ENCODE measurements at places on chromosomes 2 and 18.

- DNase-seq = no peak
Measured at GRCh38 chr2:38439863-38440262, 62.8 kb upstream of the ATL2 start.

DNA sequence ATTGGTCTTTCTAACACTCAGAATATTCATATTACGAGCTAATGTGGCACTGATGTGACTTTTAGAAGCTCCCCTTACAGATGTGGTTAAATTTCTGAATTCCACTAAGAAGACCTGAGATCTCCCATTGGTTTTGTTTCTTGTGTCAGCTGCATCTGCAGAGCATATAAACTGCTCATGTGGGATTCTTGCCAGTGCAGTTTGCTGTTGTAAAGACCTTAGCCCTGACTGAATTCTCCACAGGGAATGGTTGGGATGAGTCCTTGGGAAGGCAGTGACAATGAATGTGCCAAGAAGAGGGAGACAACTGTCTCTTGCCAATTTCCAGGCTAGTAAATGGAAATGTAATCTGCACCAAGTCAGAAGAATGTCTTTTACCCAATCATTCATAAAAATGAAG, 94.1 kb downstream of the PTPRM start:
- DNase-seq = no peak

DNA sequence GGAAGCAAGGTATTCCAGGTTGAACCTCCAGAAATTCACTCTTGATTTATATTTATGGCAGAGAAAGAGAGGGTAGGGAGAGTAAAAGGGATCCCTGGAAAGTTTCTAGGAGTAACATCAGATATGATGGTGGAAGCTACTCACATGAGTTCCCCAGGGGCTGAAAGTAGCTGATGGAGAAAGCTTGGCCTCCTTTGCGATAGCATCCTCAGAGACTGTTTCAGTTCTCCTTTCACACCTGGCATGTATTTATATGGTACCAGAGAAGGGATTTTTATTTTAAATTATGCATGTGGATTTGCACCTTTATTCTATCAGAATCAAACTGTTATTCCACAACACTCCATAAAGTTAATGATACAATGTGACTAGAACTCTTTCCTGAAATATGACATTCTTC, 126.3 kb upstream of the OSR1 start:
- DNase-seq = no peak

- no peak for DNase-seq
Measured at GRCh38 chr2:195633974-195634373, 23.1 kb upstream of the SLC39A10 start.

- DNase-seq = no peak
Measured at GRCh38 chr2:83071352-83071751, 1387.7 kb downstream of the SUCLG1 start.

DNA sequence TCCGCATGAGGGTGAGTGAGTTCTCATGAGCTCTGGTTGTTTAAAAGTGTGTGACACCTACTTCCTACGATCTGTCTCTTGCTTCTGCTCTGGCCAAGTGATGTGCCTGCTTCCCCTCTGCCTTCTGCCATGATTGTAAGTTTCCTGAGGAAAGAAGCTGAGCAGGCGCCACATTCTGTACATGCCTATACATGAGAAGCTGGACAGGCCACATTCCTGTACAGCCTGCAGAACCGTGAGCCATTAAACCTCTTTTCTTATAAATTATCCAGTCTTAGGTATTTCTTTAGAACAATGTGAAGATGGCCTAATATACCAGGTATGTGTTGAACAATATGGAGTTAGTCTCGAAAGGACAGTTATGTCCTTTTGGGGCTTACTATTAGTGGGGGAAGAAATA, 281.0 kb downstream of the ALK start:
- no peak for DNase-seq

- DNase-seq = no peak
Measured at GRCh38 chr18:25125680-25126079, 226.3 kb downstream of the ZNF521 start.

GRCh38 chr2:36670881-36671595, 25.5 kb upstream of the VIT start:
- DNase-seq = no peak
